ENCODE measurements at places on chromosomes 4 and X.
A peak's percentile ranks its signal among the peaks of the same experiment; 100 is the strongest.

- no peak for DNase-seq
These were observed 1005.9 kb upstream of the PABPC4L start for GRCh38 chr4:135207531-135207930.

DNA sequence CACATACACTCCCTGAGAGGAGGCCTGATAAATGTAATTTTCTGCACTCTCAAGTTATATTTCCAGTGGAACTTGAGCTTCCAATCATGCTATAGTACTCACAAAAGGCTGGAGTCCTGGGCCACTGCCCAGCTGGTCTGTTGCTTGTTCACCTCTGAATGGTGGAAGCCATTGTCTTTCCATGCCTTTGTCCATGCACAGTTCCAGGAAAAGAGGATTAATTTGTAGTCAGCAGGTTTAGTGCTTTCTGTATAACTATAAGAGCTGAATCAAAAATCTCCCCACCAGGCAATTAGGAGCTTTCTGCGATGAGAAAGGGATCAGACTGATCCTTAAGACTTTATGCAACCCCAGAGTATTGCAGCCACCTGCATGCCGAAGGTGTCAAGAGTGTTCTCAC is 195.4 kb upstream of the PGRMC2 start:
- DNase-seq, result no peak

DNA sequence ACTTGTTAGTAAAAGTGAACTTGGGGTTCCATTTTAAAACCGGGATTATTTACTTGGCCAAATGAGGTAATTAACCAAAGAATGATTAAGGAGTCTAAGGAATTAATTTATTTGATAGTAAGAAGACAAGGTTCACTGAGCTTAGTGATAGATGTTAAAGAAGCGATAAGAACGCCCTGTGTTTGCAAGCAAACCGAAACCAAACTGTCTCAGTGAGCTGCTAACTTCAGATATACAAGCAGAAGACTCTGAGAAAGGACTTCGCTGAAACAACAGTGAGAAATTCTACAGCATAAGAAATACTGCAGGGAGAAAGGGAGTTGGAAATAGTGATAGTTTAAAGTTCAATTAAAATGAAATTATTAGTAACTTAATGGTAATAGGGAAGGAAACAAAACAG is 37.6 kb upstream of the SHISA3 start:
- DNase-seq, result no peak

GRCh38 chr4:76216524-76216923 is 2.9 kb upstream of the SCARB2 start:
- no peak for DNase-seq

DNA sequence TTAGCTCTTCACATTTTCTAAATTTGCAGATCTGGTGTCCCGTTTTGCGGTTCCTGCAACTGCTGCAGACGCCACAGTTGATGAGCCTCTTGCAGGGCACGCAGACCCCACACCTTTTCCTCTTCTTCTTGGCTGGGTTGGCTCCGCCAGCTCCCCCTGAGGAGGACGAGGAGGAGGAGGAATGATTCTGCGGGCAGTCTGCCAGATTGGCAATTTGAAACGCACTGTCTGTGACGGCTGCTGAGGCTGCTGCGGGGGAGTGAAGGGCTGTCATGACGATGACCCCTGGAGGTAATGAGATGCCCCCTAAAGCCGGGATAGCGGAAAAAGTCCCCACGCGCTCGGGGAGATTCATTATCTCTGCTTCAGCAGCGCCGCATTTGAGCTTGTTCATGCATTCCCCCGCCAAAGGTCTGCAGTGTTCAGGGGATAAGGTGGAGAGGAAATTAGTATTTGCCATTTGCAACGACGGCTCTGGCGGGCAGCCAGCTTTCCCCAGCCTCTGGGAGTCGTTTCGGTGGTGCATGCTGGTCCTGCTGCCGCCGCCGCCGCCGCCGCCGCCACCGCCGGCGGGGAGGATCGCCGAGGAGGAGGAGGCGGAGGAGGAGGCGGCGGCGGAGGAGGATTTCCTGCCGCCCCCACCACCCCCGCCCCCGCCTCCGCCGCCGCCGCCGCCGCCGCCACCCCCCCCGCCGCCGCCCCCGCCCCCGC is 3.8 kb downstream of the CXXC4 start:
- peak; percentile 97 for DNase-seq

DNA sequence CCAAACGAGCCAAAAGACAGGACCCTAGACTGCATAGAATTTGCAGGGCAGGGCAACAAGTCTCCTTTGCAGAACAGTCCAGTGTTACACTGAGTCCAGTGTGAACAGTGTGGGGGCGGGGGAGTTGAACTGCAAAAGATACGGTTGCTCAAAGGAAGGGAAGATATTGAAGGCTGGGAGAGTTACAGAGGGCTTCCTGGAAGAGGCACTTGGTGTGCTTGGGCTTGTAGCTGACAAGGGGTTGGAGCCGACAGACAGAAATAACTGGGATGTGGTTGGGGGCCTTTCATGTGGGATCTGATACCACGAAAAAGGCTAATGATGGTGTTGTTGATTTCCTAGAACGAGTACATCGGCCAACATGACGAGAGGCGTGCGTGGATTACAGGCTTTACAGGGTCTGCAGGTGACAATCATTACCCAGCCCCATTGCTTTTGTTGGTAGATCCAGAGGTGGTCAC is 6.1 kb downstream of the XPNPEP2 start:
- no peak for DNase-seq

DNA sequence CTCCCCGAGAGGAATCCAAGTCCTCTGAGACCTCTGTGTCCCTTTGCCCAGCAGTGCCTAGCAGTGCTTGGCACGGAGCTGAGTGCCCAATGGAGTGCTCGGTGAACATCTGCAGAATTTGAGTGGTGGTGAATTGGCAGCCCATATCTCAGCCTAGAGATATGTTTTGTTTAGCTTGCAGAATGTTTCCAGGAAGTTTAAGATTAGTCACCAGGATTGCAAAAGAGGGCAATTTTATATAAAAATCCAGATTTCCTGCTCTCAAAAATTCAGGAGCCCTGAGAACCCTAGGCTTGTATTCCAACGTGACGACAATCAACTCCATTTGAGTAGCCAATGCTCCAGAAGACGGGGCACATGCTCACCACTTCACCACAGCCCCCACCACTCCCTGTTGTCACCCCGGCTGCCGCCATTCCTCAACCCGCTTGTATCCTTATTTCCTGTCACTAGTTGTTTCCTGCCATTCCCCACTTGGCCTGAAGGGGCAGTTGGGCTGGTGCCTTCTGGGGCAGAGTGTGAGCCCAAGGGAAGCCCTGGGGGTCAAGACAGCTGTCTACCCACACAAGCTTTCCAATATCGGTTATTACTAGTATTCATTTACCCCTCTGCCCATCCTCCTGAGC is 116.9 kb downstream of the EFNB1 start:
- no peak for DNase-seq

DNA sequence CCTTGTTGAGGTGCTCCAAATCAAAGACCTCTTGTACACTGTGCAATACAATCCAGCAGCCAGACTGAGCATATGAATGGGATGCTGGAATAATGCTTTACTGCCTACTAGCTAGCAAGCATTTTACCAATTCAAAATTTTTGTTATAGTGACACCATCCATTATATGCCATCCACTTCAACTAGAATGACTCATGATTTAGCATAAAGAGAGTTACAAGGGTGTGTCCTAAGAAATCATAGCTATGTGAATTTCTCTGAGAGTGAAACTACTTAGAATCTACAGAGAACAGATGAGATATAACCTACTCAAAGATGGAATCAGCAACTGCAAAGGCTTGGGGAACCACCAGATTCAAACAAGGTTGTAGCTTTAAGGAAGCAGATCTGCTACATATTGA is 221.9 kb downstream of the LHFPL1 start:
- no peak for DNase-seq

DNA sequence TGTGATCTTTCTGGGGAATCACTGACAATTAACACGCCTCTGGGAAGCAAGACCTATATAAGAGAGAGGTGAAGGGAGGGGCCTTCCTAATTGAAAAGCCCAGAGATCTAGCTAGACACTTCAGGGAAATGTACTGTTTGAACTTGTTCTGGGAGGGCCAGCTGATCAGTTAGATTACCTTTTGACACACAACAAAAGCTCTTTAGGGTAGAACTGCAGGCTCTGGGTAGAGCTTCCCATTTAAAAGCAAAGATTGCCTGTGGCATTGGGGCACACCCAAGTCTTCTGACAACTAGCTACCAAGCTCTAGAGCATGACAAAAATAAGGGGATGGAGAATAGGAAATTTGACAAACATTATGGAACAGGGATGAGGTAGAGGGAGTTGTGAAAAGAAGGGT is 26.3 kb downstream of the AREG start:
- no peak for DNase-seq

DNA sequence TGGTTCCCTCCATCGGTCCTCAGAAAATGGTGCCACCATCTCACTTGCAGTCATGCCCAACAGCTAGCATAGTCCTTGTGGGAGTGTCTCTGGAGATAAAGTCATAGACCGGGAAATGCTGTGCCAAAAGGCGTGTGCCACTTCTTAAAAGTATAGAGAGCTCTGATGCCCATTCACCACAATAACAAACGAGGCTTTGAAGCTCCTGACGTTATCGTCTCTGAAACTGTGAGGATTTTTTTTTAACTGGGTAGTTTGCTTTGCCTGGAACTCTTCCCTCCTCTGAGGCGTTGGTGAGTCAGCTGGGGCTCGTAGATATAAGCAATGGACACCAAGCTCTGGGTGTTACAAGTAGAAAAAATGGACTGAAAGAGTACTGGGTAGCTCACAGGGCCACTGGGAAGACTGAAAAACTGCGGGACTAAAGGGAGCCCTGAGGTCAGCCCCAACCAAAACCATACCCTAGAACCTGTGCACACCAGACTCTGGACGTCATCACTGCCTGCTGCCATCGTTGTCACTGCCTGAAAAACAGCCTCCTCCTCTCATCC is 89.4 kb upstream of the TRIM2 start:
- DNase-seq, result no peak

- no peak for DNase-seq
These were observed 12.5 kb downstream of the KLHL15 start for GRCh38 chrX:24014388-24015018.

DNA sequence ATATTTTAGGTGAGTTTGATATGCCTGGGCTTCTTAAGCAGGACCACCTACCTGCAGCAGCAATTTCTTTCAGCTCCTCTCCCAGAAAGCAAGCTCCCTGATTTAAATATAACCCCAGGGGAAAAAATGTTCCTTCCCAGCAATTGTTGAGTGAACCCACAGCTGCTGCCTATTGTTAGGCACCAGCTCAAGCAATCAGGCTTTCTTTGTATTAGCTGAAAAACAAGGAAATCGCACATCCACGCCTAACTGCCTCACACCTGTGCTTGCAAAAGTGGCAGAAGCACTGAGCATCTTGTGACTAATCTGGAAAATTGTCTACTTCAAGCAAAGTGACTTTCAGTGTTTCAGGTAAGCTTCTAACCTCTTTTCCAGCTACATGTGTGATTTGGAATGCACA is 432.2 kb downstream of the SMARCA1 start:
- DNase-seq, result peak; percentile 28

DNA sequence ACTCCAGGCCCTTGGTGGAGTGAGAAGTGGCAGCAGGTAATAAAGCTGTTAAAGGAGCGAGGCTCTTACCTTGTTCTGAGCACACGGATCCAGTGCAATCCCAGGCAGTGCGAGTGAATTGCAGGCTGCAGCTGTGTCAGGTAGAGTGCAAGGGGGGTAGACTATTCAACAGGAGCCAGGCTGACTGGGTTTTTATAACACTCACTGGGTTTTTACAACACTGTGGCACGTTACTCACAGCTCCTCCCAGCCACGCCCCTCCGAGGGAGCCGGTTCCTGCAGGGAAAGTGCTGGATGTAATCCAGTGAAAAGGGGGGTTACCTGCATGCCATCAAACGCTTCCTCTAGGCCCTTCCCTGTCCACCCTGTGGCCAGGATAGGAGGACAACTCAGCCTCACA is 358 bp downstream of the FGFBP1 start:
- DNase-seq, result no peak

- DNase-seq, result no peak
These were observed at the start of gene BMX for GRCh38 chrX:15500497-15500966. BMX (plus strand) TSS chrX:15500807; CDS start chrX:15508354, 7,547 bp downstream.

DNA sequence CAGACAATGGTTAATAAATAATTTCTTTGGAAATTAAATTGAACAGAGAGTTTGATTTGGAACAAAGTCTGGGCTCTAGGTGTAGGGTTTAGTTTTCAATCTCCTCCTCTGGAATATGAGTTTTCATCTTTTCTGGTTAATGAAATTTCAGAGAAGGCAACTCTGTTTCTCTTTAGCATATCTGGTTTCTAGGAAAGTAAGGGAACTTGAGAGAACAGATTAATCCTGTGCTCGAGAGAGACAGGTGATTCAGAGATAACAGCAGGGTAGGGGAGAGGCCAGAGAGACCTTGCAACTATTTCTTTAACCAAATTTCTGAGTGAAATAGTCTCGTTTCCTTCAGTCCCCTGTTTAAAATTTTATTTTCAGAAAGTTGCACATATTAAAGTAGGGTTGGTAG is 275.4 kb downstream of the GALNTL6 start:
- DNase-seq, result no peak

- DNase-seq, result no peak
These were observed 51.4 kb downstream of the PROM1 start for GRCh38 chr4:16032396-16032770.

- DNase-seq, result no peak
These were observed 38.6 kb downstream of the ALG13 start for GRCh38 chrX:111719426-111720210.

GRCh38 chrX:20215565-20215964 is 51.1 kb downstream of the RPS6KA3 start:
- no peak for DNase-seq

GRCh38 chrX:13750812-13751211 is 16.3 kb downstream of the OFD1 start:
- no peak for DNase-seq

DNA sequence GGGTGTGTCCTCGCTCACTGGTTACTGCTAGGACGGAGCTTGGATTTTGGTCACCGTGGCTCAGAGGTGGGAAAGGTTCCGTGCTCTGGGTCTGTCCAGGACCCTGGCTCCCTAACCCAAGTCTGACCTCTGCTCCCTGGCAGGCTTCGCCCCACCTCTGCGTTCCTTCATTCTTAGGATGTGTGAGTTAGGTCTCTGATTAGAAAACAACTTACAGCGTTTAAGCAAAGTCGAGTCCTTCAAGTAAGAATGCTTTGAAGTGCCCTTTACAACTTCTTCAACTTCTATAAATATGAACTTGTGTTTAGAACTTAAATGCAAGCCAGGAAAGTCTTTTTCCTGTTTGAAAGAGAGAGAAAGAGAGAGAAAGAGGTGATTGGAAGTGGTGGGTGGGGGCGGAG is 891 bp downstream of the TLR2 start:
- no peak for DNase-seq

DNA sequence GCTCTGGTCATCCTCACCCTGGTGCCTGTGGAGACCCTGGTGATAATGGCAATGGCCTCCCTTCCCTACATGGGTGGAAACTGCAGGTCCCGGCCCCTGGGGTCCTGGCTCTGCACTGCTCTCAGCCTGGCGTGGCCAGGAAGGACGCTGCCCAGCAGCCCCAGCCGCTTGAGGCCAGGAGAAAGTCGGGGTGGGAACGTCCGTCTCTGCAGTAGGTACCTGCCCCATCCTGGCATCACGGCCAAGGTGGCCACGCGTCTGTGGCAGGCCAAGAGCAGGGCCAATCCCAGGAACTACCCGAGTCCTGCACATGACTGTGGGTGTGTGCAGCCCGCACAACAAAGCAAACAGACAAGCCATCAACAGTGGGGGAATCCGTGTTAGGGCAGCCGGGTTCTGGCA is 33.8 kb downstream of the FGFRL1 start:
- DNase-seq, result no peak

GRCh38 chr4:17562157-17562556 is 14.8 kb upstream of the LAP3 start:
- DNase-seq, result no peak

- DNase-seq, result no peak
These were observed 430.6 kb downstream of the DTHD1 start for GRCh38 chr4:36712013-36712412.
